ENCODE measurements at places on chromosomes 13 and 19.

GRCh38 chr19:43395561-43395960 lies 19.1 kb upstream of the TEX101 start:
- no peak for DNase-seq

DNA sequence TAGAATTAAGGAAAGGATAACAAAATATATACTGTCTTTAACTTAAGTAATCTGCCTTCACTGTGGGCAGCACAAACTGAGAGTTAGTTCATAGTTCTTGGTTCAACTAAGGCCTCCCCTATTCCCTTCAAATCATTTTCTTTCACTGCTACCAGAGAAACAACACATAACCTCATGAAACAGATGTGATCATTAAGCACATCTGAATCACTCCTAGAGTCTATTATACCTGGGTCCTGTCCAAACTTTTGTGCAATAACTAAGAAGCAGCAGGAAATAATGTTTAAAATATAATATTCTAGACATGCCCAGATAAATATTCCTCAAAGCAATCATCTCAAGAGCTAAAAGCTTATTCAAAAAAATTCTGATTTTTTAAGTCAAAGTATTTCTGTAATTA lies 62.9 kb downstream of the ZC3H13 start:
- no peak for DNase-seq

- DNase-seq = no peak
Measured at GRCh38 chr13:30659980-30660379, 42.3 kb downstream of the USPL1 start.

GRCh38 chr13:51151463-51151862 lies 40.4 kb upstream of the C13orf42 start:
- DNase-seq = no peak

DNA sequence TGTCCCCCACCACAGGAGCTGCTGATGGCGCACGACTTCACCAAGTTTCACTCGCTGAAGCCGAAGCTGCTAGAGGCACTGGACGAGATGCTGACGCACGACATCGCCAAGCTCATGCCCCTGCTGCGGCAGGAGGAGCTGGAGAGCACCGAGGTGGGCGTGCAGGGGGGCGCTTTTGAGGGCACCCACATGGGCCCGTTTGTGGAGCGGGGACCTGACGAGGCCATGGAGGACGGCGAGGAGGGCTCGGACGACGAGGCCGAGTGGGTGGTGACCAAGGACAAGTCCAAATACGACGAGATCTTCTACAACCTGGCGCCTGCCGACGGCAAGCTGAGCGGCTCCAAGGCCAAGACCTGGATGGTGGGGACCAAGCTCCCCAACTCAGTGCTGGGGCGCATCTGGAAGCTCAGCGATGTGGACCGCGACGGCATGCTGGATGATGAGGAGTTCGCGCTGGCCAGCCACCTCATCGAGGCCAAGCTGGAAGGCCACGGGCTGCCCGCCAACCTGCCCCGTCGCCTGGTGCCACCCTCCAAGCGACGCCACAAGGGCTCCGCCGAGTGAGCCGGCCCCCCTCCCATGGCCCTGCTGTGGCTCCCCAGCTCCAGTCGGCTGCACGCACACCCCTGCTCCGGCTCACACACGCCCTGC lies 4.4 kb upstream of the NOP53 start:
- no peak for DNase-seq

- DNase-seq = peak; percentile 37
Measured at GRCh38 chr19:49672131-49672919, 4.7 kb upstream of the PRMT1 start.

- peak; percentile 20 for DNase-seq
Measured at GRCh38 chr19:19321141-19321577, 530 bp downstream of the MAU2 start.

GRCh38 chr19:42105368-42105767 lies 26.9 kb downstream of the POU2F2 start:
- DNase-seq = no peak

GRCh38 chr13:111474136-111475002 lies 153.9 kb downstream of the TEX29 start:
- no peak for DNase-seq

DNA sequence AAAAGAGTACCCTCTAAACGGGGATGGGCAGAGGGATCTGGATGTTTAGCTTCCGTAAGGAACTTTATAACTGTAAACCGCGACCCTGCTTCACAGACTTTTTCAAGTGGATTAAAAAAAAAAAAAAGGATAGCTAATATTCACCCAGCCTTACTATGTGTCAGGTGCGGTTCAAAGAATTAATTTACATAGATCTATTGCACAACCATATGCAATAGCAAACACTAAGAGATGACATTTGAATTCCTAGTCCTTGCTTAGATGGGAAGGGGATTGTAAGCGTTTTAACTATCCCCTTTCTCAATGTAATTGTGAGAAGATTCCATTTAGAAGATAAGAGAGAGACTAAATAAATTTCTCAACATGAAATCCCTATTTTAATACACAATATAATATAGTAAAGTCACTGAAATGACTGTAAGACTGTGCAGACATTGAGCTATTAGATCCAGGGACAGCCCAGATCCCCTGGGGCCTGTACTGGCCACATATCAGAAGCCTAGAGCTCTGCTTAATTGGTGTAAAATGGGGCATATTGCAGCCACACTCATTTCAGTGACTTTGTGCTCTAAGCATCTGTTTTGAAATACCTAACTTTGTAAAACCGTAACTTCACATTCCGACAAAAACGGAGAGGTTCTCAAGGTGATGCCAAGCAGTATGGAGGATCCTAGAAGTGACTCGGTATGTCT lies 13.6 kb downstream of the LATS2 start:
- no peak for DNase-seq
